ENCODE measurements at places on chromosomes 11 and 22.

- no peak for DNase-seq
Measured at GRCh38 chr22:22556995-22557925, 1.8 kb downstream of the PRAME start.

GRCh38 chr11:30016588-30017363 is at the start of gene KCNA4:
Gene KCNA4, minus strand, starts transcription at chr11:30017030. Its CDS starts 4,352 bp downstream, at chr11:30012678.
- DNase-seq: no peak

- DNase-seq: no peak
Measured at GRCh38 chr11:33719587-33719986, 16.6 kb downstream of the CD59 start.

- DNase-seq: no peak
Measured at GRCh38 chr11:10310301-10310841, 5.5 kb downstream of the ADM start.

GRCh38 chr22:44025171-44026065 is 1.3 kb downstream of the PARVB start:
- DNase-seq: no peak

DNA sequence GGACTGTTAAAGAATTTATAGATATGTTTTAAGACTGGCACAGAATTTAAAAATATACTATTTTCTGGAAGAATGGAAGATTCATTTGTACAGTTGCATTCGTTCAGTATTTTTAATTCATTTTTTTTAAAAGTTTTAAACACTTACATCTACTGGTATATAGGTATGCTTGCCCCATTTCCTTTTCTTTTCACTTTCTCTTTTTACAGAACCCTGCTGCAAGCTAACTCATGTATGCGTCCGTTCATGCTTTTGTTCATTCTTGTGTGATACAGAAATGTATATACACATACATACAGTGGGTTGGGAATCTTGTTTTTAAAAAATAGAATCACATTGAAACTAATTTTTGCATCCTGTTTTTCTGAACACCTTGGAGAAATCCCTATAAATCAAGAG is 31.0 kb downstream of the PACS1 start:
- no peak for DNase-seq

DNA sequence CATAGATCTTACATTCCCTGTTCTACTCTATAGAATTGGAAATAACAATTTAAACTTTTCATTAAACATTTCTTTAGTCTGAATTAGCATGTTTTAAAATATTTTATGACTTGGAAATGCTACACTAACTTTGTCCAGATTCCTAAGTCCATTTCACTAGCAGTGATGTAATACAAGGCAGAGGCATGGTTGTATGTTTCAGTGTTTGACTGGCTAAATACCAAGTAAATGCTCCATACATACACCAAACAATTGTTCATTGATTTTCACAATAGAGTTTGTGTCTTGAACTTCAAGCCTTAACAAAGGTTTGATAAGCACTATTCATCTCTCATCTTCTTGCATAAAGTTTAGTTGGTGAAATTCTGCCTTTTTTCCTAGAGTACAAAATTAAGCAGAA is 13.5 kb downstream of the ZBED5 start:
- DNase-seq: no peak

- DNase-seq: no peak
Measured at GRCh38 chr11:8043756-8044155, 37.3 kb upstream of the TUB start.

DNA sequence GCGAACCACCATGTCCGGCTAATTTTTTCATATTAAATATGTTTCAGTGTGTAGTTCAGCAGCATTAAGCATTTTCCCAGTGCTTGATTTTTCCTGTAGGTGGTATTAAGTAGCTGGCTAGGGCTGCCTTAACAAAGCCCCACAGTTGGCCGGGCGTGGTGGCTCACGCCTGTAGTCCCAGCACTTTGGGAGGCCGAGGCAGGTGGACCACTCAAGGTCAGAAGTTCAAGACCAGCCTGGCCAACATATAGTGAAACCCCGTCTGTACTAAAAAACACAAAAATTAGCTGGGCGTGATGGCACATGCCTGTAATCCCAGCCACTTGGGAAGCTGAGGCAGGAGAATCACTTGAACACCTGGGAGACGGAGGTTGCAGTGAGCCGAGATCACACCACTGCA is 33.5 kb upstream of the TOLLIP start:
- no peak for DNase-seq

DNA sequence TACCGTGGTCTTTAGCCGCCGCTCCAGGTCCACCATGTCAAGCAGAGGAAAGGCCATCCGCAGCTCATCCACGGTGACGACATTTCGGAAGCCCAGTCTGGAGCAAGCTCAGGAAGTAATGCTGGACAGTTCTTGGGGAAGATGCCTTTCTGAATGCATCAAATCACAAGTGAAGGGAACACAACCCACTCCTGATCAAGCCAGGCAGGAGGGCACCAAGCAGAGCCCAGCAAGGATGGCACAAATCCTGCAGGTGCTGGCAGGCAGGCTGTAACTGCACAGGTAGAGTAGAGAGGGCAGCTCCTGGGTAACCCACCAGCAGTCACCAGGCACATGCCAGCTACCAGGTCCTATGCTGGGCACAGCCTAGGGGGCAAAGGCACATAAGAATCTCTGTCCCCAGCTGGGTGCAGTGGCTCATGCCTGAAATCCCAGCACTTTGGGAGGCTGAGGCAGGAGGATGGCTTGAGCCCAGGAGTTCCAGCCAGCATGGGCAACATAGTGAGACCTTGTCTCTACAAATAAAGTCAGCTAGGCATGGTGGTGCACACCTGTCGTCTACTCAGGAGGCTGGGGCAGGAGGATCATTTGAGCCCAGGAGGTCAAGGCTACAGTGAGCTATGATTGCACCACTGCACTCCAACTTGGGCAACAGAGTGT is 13.9 kb downstream of the HDHD5 start:
- no peak for DNase-seq

DNA sequence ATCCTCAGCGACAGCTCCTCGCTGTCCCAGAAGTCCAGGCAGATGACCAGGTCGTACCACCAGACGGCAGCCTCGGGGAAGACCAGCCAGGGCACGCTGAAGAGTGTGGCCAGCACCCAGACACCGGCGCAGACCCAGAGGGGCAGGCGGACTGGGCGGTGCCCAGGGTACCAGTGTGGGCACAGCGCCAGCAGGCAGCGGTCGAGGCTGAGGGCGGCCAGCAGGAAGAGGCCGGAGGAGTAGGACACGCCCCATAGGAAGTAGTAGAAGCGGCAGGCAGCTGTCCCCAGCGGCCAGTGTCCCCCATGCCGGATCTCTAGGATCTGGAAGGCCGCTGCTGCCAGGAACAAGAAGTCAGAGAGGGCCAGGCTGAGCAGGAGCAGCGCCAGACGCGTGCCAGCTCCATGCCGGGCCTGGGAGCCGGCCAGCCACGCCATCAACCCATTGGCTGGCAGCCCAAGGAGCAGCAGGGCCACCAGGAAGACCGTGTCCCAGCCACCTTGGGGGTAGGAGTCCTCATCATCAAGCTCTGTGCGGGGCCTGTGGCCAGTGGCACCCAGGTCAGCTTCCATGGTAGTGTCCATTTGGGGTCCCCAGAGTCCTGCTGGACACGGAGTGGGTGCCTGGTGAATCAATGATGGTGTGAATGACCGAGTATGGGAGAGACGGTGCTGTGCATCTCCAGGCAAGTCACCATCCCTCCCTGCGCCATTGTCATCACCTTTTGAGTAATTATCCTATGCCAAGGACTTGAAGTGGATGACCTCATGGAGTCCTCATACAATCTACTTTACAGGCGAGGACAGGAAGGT is at the start of gene GPR152:
TSS of gene GPR152 (minus strand) at position 589 of the 812 bp plus-strand sequence. CDS start at position 584, 5 bp downstream.
- DNase-seq: no peak

DNA sequence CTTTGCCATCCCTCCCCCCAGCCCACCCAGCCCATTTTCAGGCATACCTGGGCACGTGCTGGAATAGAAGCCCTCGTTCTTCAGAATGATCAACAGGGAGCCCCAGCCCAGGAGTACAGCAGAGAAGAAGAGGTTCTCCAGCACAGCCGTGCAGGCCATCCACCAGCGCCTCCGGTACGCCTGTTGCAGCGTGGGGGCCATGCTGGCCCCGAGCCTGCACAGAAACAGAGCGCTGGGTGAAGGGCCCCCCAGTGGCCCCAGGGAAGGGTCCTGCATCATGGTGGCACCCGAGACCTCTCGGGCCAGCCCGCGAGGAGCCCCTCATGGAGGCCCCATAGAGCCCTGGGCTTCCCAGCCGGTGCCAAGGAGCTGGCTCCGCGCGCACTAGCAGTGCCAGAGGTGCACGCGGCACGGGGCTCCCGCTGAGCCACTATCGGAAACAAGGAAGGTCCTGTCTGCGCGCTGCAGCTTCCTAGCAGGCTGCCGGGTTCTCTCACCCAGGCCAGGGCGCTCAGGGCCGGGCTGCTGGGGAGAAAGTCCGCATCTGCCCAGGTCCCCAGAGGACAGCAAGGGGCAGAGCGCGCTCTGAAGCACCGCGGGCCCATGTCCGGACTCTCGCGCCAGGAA is 1.5 kb downstream of the SLC43A1 start:
- peak; percentile 48 for DNase-seq

DNA sequence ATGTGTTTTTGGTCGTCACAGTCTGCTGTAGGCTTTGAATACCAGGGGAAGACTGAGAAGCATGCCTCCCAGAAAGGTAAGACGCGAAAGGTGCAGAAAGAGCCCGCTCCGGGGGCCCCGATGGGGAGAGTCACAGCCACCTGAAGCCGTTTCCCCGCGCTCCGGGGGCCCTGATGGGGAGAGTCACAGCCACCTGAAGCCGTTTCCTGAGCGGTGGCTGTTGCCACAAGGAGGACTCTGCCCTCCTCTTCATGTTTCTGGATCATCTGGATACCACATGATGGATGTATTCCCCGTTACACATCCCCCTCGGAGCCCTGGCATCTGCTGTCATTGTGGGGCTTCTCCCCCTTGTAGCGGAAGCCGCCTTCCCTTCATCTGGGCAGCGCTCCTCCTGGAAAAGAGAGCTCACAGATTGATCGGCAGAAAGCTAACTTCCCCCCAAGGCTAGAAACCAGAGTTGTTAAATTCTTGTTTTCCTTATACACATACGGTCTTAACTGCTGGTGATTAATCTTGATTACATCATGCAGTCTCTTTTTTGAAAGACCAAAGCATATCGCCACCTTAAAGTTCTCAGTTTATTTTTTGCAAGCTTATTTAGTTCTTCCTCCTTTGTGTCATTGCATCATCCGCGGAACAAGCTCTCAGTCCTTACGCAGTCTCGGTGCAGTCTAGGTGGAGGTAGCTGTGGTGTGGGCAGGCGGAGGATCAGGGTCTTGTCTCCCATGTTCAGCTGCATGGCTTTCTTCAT is 17.5 kb downstream of the CTTN start:
- DNase-seq: no peak

DNA sequence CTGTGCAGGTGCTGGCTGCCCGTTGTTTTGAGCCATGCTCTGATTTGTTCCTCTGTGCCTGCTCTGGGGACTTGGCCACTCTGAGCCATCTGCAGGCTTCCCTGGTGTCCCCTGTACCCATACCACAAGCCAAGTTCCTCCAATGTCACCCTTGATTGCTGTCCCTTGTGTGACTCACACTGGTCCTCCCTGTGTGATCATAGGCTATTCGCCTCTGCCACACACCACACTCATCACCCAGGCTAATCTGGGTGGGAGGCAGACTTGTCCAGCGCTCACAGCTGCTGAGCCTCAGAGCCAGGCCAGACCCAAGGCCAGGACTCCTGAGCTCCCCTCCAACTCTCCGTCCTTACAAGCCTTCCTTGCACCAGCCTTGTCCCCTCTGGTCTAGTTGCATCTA is 31.7 kb downstream of the IGF2 start:
- no peak for DNase-seq

DNA sequence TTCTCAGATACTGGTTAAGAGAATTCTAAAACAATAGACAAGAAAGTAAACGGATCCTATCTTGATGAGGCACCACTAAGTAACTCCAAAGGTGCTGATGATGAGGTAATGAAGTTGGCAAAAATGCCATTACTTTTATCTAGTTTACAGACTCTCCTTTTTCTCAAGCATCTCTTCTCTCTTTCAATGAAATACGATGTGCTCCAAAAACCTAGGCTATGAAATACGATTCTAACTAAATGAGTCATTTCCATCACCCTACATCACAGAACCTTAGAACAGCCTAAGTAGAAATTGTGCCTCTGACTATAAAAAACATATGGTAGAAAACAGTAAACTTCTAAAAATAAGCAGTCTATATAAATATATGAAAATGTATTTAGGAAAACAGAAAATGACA is 58.9 kb upstream of the ARHGAP32 start:
- DNase-seq: no peak

DNA sequence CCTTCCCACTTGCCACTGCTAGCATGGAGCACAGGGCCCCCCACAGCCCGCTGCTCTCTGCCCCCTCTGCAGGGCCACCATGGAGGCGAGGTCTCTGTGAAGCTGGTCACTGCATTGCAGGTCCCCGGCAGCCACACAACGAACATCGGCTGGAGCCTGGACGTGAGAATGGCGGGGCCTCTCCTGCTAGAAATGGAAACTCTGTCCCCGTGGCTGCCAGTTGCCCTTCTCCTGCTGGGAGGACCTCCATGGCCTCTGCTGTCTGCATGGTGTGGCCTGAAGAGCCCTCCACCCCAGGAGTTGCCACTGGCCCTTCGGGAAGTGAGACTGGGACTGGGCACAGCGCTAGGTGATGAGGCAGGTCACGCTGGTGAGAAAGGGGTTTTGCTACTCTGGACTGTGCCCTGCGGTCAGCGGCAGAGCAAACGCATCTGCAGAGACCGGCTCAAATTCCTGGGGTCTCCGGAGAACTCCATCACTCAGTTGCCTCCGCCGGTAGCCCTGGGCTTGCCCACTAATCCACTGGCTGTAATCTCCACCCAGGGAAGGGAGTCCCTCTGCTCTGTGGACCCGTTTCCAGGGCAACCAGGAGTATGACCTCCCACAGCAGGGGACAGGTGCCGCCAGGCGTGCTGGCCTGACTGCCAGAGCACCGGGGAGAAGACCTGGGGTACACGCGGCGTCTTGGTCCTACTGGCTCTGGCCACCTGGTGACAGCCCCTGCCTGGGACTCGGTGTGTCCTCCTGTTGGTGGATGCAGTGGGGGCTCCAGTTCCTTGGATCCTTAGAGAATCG is 806.3 kb downstream of the BRD1 start:
- DNase-seq: no peak

GRCh38 chr11:92204731-92205130 is 19.9 kb upstream of the FAT3 start:
- DNase-seq: no peak

GRCh38 chr11:19430346-19430745 is 189.6 kb upstream of the E2F8 start:
- no peak for DNase-seq

GRCh38 chr22:44047891-44048301 is 23.8 kb downstream of the PARVB start:
- DNase-seq: no peak

- DNase-seq: no peak
Measured at GRCh38 chr22:19068784-19069271, 53.4 kb downstream of the DGCR2 start.

DNA sequence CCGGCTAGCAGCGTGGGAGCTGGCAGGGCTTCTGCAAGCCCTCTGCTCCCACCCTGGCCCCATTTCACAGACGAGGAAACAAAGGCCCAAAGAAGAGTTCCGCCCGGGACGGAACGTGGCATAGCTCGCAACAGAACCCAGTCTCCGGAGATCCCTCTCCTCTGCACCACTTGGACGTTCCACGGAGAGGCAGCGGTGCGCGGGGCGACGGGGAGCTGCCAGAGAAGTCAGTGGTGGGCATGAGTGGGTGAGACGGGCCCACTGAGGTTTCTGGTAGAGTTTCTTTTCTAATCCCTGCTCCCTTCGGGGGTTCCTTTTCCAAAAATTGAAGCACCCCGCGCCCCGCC is 554 bp upstream of the NECTIN1 start:
- no peak for DNase-seq

GRCh38 chr22:25382762-25383161 is 163.3 kb downstream of the CRYBB2 start:
- no peak for DNase-seq
